ENCODE measurements at places on chromosomes 2 and 18. TPM values are rescaled to one million over a fixed set of nuclear protein-coding genes. Genes with fewer than 3 reads are reported as not detected.

The VWC2L gene
- total RNA-seq: not detected

The DSEL gene
- 2.2 TPM for total RNA-seq

The RNF138 gene
- total RNA-seq: 28.6 TPM

The GALM gene
- 2.6 TPM for total RNA-seq

The CYTIP gene
- 12.4 TPM for total RNA-seq

The EGR4 gene
- total RNA-seq: 0.26 TPM
